ENCODE measurements at places on chromosomes 5 and 9.

- DNase-seq, result no peak
These were observed 22.8 kb downstream of the FBXW5 start for GRCh38 chr9:136921718-136922117.

DNA sequence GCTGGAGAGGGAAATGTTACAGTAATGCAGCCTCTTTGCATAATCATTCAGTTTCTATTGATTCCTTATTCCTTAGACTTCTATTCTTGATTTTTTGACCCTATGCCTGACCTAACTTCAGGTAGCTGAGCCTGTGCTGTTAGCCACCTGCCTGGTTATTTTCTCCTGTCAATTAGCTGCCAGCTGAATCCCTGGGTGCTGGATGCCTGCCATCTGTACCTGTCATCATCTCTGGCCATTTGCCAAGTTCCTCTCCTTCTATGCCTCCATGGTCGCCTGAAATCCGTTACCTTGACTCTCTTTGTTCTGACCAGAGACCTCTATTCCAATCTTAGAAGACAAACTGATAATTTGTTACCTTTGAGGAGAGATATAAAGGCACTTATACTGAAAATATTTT is 178.3 kb downstream of the CAVIN4 start:
- DNase-seq, result no peak

GRCh38 chr5:179337796-179338676 is 7.2 kb downstream of the ADAMTS2 start:
- no peak for DNase-seq

DNA sequence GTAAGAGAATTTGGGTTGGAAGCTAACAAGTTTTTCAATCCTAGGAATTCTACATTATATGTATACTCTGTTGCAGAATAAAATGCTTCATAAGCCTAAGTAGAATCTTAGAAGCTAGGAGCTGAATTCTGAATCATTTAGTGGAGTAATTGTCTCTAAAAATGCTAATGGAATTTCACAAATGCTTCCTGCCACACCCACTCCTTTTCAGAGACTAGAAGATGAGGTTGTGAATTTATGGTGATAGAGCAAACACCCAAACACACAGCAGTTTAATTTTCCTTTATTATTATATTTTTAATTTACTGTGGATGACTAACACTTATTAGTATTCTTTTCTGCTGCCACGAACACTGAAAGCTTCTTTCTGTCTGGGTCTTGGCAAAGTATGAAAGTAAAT is 208.0 kb upstream of the PDE4D start:
- no peak for DNase-seq

DNA sequence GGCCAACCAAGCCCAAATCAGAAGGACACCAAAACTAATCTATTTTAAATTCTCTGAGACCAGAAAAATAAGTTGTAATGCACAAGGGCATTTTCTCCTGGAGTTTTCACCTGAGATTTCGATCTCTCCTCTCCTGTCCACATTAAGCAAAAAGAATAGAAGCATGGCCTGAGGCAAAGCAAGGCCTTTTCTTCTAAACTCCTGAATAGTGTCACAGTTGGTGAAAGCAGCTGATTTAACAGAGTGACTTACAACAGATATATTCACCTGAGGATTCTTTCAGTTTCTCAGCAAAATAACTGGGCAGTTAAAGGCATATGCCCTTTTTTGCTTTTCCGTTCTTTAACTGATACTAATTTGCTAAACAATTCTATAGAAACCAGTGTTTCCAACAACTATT is 547.7 kb downstream of the EFNA5 start:
- no peak for DNase-seq

DNA sequence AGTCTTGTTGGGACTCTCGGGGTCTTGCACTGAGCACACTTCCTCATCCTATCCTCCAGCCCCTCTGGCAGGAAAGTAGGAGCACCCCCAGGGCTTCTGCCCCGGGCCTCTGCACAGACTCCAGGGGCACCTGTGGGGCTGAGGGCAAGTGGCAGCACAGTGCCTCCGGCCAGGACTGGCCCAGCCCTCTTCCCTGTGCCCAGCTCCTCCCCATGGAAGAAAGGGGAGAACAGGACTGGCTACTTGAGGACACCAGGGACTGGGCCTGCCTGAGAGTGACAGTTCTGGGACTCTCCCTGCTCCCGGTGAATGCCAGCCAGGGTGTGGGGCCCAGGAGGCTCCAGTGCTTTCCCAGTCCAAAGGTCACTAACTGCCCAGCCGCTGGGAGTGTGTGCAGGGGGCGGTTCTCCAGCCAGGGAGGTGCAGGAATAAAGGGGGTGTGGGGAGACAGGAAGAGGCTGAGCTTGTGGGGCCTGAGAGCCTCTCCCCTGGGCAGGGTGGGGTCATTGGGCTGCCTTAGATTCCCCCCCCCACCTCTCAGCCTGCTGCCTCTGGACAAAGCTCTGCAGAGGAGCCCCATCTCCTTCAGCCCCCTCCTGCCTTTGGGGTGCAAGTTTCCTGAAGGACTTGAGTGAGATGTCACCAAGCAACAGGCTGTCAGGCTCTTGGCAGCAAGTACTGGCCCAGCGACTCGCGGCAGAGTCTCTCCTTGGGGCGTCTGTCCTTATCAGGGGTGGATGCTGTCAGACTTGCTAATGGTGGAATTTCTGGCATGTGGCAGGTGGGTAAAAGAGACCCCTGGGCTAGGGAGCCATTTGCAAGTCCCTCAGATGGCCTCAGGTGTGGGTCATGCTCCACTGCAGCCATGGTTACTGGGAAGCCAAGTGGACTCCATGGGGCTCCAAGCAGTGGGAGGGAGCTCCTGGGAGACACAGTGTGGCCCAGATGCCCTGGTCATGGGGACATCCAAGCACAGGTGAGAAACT is 19.1 kb upstream of the JADE2 start:
- DNase-seq, result no peak

GRCh38 chr5:31937226-31937625 is 236.9 kb downstream of the GOLPH3 start:
- no peak for DNase-seq

DNA sequence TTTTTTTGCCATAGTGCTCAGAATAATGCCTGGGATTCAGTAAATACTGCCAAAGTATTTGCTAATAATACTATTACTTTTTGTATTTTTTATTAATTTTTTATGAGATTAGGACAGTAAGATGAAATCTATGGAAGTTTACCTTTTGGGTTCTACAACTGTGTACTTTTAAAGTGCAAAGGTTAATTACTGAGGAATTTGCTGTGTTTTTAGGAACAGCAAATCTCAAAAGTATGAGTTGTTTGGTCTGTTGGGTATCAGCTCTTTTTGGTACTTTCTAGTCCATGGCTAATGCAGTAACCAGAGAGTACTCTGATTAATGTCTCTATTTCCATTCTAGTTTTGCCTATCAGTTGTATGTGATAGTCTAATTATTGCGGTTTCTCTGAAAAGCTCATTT is 5.1 kb downstream of the HSPA4 start:
- DNase-seq, result no peak

DNA sequence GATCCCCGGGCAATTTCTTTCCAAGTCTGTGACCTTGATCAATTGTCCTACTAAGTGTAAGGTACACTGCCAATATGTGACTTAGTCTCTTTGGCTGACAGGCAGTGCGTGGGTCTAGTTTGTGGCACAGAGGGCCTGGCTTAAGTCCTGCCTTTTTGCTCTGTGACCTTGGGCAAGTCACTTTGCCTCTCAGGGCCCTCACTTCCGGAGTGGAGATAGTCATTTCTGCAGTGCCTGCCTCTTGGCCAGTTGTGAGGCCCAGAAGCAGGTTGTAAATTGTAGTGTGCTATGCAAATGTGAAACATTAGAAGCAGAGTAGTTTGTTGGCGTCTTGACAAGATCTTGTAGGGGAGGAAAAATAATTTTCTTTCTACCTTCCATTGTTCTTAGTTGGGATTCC is 39.0 kb downstream of the KIF4B start:
- DNase-seq, result peak; percentile 7

- no peak for DNase-seq
These were observed 1.1 kb downstream of the POU4F3 start for GRCh38 chr5:146339715-146340259.

GRCh38 chr5:138022912-138023311 is 10.0 kb downstream of the FAM13B start:
- no peak for DNase-seq

DNA sequence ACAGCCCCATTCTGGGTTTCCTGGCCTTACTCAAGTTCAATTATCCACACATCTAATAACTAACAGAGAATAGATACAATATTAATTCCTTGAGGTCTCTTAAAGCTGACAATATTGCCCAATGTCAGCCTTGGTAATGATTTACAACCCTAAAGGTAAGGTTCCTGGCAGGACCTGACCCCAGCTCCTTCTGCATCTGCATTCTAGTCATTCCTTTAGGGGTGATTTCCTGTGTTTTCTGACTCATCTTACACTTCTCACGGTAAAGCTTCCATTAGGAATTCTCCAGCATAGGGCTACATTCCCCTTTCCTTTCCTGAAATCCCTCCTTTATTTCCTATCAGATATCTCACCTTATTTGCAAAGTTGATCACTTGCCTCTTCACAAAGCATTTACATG is 9.3 kb downstream of the HAVCR1 start:
- no peak for DNase-seq

GRCh38 chr5:151647320-151647861 is 39.3 kb downstream of the SPARC start:
- DNase-seq, result no peak

- DNase-seq, result no peak
These were observed 1408.3 kb downstream of the EFNA5 start for GRCh38 chr5:106262395-106262794.

DNA sequence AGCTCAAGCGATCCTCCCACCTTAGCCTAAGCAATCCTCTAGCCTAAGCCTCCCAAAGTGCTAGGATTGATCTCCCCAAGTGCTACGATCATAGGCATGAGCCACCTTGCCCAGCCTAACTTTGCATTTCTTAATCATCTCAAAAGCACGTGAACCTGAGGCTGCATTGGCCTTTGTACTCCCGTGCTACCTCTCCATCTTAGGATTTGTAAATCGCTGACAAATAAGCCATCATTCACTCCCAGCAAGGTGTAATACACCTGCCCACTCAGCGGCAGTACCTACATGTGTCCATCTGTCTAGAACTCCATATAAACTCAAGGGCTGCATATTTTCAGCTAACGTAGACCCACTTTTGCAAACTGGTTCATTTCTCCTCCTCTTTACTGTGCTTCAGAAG is 2.8 kb downstream of the ANKH start:
- DNase-seq, result no peak

GRCh38 chr9:13919401-13919800 is 394.5 kb downstream of the NFIB start:
- no peak for DNase-seq

DNA sequence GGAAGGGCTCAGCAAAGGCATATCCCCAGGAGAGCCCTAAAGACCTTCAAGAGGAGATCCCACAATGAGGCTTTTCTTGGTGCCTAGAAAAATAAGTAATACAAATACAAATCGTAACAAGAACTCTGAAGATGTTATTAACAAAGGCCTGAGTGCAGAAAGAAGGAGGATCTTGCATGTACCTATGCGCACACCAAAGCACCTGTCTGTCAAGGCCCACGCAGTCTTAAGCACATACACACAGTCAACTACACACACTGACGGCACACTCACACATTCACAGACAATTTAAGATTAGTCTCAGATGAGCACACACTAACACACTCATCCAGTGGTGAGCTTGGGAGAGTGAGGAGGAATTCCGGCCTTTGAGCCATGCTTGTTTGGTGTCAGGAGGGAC is 38.5 kb downstream of the JADE2 start:
- DNase-seq, result no peak

DNA sequence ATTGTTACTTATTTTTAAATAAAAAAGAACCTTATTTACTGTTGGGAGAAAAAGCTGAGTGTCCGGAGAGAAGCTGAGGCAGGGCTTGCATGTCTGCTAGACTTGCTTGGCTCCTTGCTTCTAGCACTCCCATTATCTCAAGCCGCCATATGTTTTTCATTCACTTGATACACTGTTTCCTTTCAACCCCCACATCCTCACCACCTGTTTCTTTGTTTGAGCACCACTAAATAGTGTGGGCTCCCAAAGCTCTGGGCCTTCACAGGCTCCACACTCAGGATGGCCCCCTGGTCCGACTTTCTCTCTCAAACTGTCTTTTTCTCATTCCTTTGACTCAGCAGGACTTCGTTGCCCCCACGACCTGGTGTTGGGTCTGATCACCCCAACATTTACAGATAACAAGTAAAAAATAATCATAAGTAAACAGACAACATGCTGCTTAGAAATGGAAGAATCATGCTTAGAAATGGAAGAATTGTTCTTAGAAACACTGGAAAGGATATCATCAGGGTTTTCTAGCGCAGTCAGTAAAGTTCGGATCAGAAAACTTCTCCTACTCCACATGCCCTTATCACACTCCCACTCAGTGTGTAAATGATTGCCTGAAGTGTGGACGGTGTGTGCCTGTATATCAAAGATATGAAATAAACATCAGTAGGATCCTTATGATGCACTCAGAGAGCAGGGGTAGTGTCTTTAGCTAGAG is 58.5 kb downstream of the APTX start:
- peak; percentile 83 for DNase-seq

DNA sequence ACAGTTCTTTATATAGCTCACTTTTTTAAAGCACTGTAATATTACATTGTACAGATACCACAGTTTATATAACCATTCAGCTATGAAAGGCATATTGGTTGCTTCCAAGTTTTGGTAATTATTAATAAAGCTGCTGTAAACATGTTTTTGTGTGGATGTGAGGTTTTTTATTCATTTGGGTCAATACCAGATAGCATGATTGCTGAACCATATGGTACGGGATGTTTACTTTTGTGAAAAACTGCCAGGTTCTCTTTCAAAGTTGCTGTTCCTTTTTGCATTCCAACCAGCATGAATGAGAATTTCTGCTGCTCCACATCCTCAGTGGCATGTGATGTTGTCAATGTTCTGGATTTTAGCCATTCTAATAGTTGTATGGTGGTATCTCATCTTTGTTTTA is 439.6 kb upstream of the NMUR2 start:
- no peak for DNase-seq

GRCh38 chr5:145660897-145661640 is 174.1 kb downstream of the PRELID2 start:
- peak; percentile 25 for DNase-seq

- no peak for DNase-seq
These were observed 582 bp upstream of the FBXO4 start for GRCh38 chr5:41924526-41924871.

DNA sequence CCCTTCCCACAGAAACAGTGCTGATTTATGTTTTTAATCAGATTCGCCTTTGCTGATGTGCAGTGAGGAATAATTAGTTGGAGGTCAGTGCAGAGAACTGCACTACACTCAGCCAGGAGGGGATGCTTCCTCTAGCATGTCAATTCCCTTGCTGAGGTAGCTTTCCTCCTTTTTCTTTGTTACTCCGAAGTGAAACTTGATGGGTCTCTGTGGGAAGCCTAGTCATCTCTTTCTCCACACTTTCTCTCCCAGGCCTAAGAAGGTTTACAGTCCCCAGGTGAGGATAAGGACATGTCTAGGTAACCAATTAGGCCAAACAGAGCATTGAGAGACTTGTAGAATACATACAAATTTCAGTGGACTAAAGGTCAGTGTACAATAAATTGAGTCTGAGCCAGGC is 461.8 kb downstream of the KIF4B start:
- DNase-seq, result no peak

DNA sequence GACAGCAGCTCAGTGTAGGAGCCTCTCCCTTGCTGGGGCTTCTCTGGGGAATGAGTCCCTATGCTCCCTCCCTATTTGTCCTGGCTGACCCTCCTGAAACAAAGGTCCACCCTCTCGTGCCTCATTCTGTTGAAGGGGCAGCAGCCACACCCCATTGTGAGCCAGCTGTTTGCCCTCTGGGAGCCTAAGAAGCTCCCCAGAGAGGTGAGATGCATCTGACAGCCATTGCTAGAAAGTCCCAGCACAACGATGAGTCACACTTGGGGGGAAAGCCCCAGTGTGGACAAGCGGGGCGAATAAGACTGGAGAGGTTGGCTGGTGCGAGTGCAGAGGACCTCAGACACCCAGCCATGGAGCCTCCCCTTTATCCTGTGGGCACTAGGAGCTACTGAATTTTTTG is 101.4 kb downstream of the PPARGC1B start:
- no peak for DNase-seq
